Fibroblast of skin of abdomen (primary cell): ENCODE measurements at places on chromosomes 2 and 18.

GRCh38 chr2:220745682-220746081 is 826.4 kb downstream of the EPHA4 start:
- no peak for DNase-seq

DNA sequence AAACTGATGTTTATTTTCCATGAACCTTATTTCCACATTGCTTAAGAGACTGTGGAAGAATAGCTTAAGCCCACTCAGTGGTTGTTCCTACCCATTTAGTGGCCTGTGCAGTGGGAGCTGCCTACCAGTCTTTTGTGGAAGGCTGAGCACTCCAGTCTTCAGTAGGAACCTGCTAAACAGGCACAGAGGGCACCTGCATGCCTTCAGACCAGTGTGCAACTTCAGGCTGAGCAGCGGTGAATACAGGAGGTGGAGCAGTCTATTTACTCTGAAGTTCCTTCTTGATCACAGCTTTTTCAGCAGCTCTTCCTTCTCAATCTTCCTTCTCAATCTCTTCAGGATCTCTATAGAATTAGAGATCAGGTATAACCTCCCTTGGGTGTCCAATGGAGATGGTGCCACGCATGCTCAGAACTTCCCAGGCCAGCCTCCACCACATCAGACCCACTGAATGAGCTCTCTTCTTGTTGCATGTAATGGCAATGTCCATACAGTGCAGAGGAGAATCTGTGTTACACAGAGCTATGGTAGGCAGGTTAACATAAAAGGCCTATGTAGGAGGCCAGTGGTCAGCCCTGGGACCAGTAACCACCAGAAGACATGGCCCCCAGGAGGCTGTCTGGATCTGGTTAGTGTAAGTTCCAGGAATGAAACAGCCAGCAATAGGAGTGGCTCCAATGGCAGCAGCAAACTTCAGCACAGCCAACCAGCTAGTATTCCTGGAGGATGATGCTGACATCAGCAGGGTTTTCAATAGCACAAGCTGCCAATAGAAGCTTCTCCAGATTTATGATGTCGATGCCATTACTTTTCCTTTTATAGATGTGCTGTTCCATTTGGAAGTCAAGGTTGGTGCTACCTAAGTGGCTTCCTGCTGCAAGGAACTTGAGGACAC is 47.9 kb upstream of the MAT2A start:
- no peak for DNase-seq

DNA sequence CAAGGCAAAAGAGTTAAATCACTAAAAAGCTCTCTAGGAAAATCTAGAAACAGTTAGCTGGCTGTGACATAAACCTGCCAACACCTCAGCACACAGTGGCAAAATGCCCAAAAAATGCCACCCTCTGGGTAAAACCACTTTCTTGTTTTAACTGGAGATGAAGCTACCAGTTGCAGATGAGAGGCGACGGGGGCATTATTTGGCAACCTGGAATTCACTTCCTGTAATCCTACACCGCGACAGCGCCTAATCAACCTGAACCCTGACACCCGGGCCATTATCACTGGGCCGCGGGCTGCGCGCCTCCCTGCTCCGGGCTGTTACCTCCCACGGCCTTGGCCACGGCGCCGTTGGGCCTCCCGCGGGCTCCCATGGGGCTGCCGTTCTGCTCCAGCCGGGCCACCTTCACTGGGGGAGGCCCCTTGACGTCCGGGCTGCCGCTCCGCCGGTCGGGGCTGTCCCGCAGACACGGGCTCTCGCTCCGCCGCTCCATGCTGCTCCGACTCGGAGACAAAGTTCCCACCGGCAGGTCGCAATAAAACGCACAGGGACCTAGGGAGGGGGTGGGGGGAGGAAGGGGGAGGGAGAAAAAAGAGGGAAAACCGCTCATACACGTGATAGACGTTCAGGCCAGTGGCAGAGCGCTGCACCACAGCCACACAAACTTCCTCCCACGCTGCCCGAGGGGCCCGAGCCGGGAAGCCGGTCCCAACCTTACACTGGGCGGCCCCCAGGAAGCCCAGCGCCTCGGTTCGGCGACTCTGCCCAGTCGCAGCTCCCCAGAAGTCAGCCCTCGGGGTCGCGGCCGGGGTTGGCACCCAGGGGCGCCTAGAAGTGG is 2.0 kb downstream of the SATB2 start:
- DNase-seq, result peak; percentile 27

GRCh38 chr2:43221124-43221762 is 5.2 kb downstream of the ZFP36L2 start:
- peak; percentile 97 for DNase-seq

GRCh38 chr18:60021556-60021955 is 121.8 kb downstream of the PMAIP1 start:
- no peak for DNase-seq

GRCh38 chr2:201244829-201245228 is 15.5 kb upstream of the CASP8 start:
- DNase-seq, result no peak

- DNase-seq, result no peak
These were observed 277.5 kb downstream of the DYSF start for GRCh38 chr2:71730785-71731383.

DNA sequence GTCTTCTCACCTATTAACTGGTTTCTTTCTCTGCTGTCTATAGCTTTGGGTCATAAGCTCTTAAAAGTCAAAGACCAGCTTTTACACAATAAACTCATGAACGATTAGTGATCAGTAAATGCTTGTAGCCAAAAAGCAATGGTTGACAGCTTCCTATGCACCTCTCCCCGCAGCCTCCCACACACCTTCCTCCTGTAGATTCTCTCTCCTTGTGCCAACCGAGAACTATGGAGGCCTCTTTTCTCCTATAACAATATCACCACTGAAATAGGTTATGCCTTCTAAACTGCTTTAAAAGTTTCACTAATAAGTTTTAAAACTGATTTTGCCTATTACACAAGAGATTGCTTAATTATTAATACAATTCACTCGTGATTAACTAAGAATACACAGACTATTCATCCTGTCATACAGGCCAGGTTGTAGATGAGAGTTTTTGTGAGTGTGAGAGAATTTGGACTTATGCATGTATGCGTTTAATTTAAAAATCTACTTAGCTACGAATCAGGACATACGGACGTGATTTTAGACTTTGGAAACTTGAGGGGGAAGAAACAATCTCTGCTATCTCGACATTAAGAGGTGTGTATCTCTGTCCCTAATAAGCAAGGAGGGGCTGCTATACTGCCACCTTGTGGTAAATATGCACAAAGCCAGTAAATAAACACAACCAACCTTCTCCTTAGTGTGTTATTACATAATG is 229.1 kb upstream of the RBBP8 start:
- peak; percentile 56 for DNase-seq

- peak; percentile 17 for DNase-seq
These were observed 87.1 kb downstream of the ITGB1BP1 start for GRCh38 chr2:9336241-9336575.

- peak; percentile 35 for DNase-seq
These were observed 72.8 kb upstream of the MC4R start for GRCh38 chr18:60445341-60445740.

- no peak for DNase-seq
These were observed 17.4 kb downstream of the RTP5 start for GRCh38 chr2:241886840-241887447.

- DNase-seq, result peak; percentile 91
These were observed 33.4 kb downstream of the XRCC5 start for GRCh38 chr2:216142540-216142939.

- DNase-seq, result peak; percentile 75
These were observed 248.9 kb downstream of the DCC start for GRCh38 chr18:52588931-52589330.

DNA sequence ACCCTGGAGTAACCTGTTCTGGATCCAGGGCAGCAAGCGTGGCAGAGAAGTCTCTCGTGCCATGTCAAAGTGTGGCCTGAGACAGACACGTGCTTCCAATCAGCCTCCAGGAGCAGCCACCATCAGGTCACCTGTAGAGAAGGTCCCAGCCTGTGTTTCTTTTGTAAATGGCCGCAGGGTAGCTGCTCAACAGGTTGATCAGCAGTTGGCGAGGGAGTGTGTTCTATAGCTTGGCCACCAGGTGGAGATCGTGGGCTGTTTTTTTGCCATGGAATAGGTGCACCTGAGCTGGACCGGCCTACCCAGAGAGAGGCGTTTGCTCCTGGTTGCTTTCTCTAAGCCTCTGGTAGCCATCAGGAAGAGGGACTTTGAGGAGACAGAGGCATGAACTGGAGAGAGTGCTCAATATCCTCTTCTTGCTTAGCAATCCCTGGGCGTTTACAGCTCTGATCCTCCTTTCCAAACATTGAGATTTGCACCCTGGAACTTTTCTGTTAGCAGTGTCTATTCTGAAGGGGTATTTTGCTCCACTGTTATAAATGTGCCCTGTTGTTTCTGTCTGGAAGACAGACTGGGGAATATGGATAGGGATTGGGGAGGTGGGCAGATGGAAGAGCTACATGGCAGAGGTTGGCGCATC is 34.2 kb upstream of the EN1 start:
- peak; percentile 21 for DNase-seq

- DNase-seq, result no peak
These were observed 101.7 kb upstream of the LGALSL start for GRCh38 chr2:64352292-64352691.

- no peak for DNase-seq
These were observed 52.5 kb downstream of the CDH2 start for GRCh38 chr18:28124131-28125029.

- no peak for DNase-seq
These were observed 250.6 kb downstream of the EIPR1 start for GRCh38 chr2:3126911-3127621.

- DNase-seq, result no peak
These were observed 139.5 kb downstream of the HDAC4 start for GRCh38 chr2:239261356-239261755.

GRCh38 chr2:109062859-109063700 is 65.9 kb upstream of the SH3RF3 start:
- DNase-seq, result no peak

DNA sequence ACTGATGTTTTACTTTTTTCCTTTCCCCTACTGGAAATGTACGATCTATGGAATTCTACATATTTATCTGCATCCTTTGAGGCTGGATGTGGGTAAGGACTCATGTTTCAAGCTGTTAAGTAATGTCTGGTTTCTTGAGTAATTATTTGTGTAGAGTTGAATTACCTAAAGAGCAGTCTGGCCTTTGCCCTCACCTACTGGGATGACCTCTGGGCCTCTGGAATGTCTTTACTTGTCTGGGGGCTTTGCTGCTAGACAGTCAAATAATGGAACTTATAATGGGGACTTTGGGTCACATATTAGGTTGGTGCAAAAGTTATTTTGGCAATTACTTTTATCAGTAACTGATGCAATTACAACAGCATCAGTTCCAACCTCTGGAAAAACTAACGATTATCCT is 244.7 kb downstream of the CCDC178 start:
- DNase-seq, result no peak

GRCh38 chr2:152623775-152624174 is 93.5 kb downstream of the PRPF40A start:
- DNase-seq, result no peak

- peak; percentile 70 for DNase-seq
These were observed 131.7 kb upstream of the CDH20 start for GRCh38 chr18:61201511-61201910.

DNA sequence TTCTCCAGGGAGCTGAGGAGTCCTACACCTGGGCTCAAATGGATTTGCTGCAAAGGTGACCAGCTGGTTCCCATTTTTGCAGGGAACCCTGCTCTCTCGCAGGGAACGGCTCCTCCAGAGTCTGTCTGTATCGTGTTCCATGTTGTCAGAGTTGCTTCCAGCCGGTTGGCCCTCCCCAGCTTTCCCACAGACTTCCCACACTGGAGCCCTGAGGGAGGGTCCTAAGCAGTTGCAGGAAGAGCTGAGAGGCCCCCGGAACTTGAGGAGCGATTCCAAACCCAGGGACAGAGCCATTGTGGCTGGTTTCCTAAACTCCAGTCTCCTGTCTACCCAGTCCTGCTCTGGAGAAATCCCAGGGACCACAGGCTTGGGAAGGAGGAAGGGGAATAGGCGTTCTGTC is 121.7 kb upstream of the PPP1CB start:
- no peak for DNase-seq

DNA sequence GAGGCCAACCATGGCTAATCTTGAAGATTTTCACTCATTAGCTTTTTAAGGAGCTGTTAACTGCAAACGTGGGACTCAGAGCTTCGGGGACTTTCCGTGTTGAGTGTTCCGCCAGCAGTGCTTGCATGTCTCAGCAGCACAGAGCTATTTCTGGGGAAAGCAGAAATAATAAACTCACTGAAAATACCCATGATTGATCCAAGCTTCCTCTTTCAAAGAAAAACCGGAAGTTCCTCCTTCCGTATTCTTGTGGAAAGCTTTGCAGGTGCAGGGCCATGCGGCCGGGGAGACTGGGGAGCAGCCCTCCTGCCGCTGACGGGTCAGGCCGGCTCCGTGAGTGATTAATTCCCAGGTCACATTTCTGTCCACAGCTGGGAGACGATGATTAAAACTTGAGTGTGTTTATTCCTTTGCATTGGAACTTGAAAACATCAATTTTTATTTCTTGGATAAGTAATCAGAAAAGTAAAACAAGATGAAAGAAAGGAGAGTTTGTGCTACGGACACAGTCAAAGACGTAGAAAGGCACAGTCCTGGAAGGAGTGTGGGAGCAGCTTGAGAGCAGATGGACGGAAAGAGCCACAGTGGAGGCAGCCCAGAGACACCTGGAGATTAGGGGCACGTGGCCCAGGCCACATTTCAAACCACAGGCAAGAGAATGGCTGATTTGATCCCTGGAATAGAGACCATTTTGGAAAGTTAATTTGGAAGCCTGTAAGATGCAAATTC is 54.2 kb upstream of the CTDP1 start:
- no peak for DNase-seq

DNA sequence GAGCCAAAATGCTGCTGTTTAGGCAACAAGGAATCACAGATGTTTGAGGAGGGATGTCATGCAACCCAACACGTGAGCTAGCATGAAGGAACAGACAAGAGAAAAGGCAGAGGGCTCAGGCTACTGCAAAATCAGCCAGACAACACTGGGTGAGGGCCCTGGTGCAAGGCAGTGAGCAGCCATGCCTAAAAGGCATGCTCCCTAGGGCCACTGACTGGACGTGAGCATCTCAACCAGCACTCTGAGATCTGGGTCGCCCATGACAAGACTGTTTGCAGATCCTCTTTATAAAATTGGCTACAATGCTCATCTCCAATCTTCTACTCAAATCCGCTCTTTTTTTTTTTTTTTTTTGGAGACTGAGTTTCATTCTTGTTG is 49.1 kb downstream of the KIAA2012 start:
- DNase-seq, result no peak

- peak; percentile 4 for DNase-seq
These were observed 198.4 kb downstream of the NYAP2 start for GRCh38 chr2:225597911-225598310.

DNA sequence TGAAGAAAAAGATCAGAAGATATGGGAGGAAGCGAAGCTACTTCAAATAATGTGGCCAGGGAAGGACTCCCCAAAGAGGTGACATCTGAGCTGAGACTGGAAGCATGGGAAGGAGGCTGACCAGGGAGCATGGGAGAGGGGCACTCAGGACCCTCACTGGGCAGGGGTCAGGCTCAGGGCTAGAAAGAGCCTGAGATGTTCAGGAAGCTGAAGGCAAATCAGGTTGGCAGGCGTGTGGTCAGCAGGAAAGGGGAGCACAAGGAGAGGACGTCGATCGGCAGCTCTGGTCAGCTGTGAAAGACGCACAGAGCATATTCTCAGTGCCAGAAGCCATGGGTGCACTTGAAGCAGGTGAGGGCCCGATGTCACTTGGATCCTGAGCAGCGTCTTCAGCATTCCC is 38.2 kb upstream of the KLHL29 start:
- DNase-seq, result no peak
